Tracheal epithelial cell (primary cell): ENCODE measurements at places on chromosomes 6 and 20. TPM values are rescaled to one million over a fixed set of nuclear protein-coding genes. Genes with fewer than 3 reads are reported as not detected.

SULF2 gene
- total RNA-seq = 77.6 and 210 TPM in 2 replicates

TAAR1 gene
- not detected in 2 replicates for total RNA-seq

HTR1B gene
- 0.24 TPM in 1 of 2 replicates, not detected in the other for total RNA-seq

SNRPB gene
- 289 and 325 TPM in 2 replicates for total RNA-seq

TXLNB gene
- not detected in 2 replicates for total RNA-seq

FGD2 gene
- under 0.01 and 0.48 TPM in 2 replicates for total RNA-seq

ZNF311 gene
- total RNA-seq = 0.96 and 2.1 TPM in 2 replicates

STMND1 gene
- total RNA-seq = 0.24 TPM in 1 of 2 replicates, not detected in the other

BTN1A1 gene
- total RNA-seq = not detected in 2 replicates

RSPO4 gene
- total RNA-seq = not detected in 2 replicates

LPIN3 gene
- 6.2 and 11.8 TPM in 2 replicates for total RNA-seq

SNPH gene
- total RNA-seq = 2.6 and 3.4 TPM in 2 replicates

RAET1L gene
- 2.3 and 9.4 TPM in 2 replicates for total RNA-seq

GFRAL gene
- not detected in 2 replicates for total RNA-seq

ACTL10 gene
- total RNA-seq = 1.5 and 2.7 TPM in 2 replicates

ADNP gene
- total RNA-seq = 22.7 and 37.9 TPM in 2 replicates

IL17F gene
- total RNA-seq = not detected in 2 replicates

RNF217 gene
- total RNA-seq = 20.0 and 20.5 TPM in 2 replicates

PCK1 gene
- total RNA-seq = not detected in 2 replicates

RFX6 gene
- not detected in 2 replicates for total RNA-seq

EPHA7 gene
- 0.24 TPM in 1 of 2 replicates, not detected in the other for total RNA-seq

CLIC1 gene
- total RNA-seq = 454 and 1,059 TPM in 2 replicates

MAPK13 gene
- 40.3 and 44.3 TPM in 2 replicates for total RNA-seq

ETV7 gene
- total RNA-seq = 0.24 TPM in 1 of 2 replicates, not detected in the other

SLC17A1 gene
- total RNA-seq = 1.4 TPM in 1 of 2 replicates, not detected in the other

CPXM1 gene
- total RNA-seq = not detected in 2 replicates

NNAT gene
- not detected in 2 replicates for total RNA-seq

OR2B6 gene
- total RNA-seq = not detected in 2 replicates

MCCD1 gene
- total RNA-seq = not detected in 2 replicates

MAP3K5 gene
- 7.5 and 14.9 TPM in 2 replicates for total RNA-seq

TBC1D32 gene
- total RNA-seq = 7.5 and 8.3 TPM in 2 replicates

APCDD1L gene
- total RNA-seq = 1.7 TPM in 1 of 2 replicates, not detected in the other
